ENCODE measurements at places on chromosomes 2 and 18. TPM values are rescaled to one million over a fixed set of nuclear protein-coding genes. Genes with fewer than 3 reads are reported as not detected.
A peak's percentile ranks its signal among the peaks of the same experiment; 100 is the strongest.

The LOXHD1 gene
- 0.16 TPM for total RNA-seq

The GLI2 gene
- total RNA-seq = 18.5 TPM

DNA sequence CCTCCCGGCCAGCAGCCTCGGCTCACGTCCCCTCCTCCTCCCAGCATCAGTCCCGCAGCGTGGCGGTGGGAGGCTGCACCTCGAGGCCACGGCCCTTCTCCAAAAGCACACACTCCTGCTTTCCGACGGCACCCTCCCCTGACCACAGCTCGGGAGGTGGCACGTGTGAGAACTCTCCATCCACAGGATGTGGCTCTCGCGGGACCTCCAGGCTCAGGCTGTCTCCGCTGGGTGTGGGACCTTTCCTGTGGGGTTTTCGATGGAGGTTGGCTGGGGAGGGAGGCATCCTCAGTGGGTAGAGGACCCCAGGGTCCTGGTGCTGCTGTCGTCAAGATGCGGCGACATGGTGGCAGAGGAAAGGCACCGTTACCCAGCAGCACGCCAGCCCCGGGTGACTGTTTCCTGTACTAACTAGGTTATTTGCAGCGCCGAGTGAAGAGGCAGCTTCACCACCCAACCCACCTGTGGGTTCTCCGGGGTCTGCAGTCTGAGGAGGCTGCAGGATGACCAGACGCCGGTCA lies 42.8 kb upstream of the KCNG2 start:
- DNase-seq = peak; percentile 65

GRCh38 chr18:79581911-79582310 lies 97.7 kb upstream of the CTDP1 start:
- DNase-seq = peak; percentile 32

The SLC40A1 gene
- total RNA-seq = 95.6 TPM

DNA sequence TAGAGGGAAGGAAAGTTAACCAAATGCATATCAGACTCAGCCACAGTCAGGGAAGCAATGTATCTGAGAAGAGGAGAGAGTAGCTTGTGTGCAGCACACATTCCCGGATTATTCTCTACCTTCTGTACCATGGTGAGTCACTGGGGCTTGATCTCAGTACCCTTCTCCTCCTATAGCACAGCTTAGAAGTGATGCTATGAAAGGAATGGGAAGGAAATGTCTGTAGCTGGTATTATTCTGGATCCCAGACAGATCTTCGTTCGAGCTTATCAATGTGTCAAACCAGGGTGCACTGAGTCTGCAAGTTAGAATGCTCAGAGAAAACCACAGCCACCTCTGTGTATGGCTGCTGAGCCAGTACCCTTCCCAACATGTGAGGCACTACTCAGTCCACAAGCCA lies 88.0 kb upstream of the NFU1 start:
- DNase-seq = no peak

GRCh38 chr2:181465676-181466375 lies 8.6 kb downstream of the ITGA4 start:
- DNase-seq = no peak

The IFIH1 gene
- 16.3 TPM for total RNA-seq

The ADI1 gene
- total RNA-seq = 63.7 TPM

The RNU2-63P gene
- total RNA-seq = not detected

- DNase-seq = no peak
Measured at GRCh38 chr2:96953611-96953978, 32.8 kb downstream of the FAM178B start.

The ACMSD gene
- total RNA-seq = not detected

GRCh38 chr2:238947920-238948710 lies 100.2 kb downstream of the TWIST2 start:
- peak; percentile 78 for DNase-seq

DNA sequence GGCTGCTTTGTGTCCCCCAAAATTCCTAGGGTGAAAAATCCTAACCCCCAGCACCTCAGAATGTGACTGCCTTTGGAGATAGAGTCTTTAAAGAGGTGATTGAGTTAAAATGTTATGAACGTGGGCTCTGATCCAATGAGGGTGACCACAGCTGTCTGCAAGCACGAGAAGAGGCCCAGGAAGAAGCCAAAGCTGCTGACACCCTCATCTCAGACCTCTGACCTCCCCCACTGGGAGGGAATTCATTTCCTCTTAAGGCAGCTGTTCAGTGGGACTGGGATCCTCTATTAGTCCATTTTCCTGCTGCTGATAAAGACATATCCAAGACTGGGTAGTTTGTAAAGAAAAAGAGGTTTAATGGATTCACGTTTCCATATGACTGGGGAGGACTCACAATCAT lies 544.4 kb downstream of the DCDC2C start:
- DNase-seq = no peak

The SGO2 gene
- total RNA-seq = 3.2 TPM

The SCYGR3 gene
- not detected for total RNA-seq

The NEB gene
- 3.1 TPM for total RNA-seq

DNA sequence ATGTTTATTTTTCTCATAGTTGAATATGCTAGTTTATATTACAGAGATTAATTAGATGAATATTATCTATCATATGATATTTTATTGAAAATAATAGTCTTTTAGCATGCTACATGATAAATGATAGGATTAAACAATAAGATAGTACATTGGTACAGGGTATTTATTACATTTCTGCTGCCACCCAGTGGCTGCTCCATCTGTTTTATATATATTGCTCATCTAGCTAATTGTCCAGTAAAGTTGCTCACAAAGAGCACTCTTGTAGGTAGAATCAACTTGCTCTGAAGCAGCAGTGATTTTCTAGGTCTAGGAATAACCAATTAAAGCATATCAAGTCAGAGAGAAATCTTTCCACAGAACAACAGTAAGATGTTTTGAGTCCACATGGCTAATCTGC lies 183.3 kb downstream of the ASXL3 start:
- DNase-seq = no peak

The SPTBN1 gene
- total RNA-seq = 322 TPM
